ENCODE measurements at places on chromosomes 7 and 10.

GRCh38 chr7:39461263-39461820, 104.9 kb upstream of the YAE1 start:
- DNase-seq, result no peak

DNA sequence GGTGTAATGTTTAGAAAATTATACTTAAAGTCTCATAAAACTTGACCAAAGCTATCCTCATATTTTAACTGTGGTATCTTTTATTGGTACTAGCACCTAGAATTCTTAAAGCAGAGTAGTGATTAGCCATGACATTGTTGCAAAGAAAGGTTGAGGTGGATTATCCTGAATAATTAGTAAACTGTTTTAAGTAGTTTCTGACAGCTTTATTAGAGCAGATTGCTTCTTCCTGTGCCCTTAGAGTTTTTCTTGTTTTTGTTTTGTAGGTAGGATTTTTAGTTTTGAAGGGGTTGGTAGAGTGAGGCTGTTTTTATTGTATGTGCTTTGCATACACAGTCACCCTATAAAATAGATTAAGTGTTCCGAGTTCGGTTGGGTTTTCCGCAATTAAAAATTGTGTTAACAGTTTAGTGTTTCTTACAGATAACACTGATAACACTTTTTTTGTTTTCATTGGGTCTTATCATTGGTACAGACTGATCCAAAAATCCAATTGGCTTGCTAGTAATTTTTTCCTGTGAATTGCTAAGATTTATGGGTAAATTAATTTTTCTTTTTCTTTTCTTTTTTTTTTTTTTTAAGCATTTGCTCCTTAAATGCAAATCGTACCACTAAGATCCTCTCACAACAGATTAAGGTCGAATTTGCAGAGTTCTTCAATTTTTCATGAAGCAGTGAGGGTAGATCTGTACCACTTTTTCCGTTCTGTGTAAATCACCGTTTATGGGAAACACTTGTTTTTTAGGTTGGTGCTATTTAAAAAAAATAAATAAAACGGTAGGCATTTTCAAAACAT, 2.1 kb upstream of the PBLD start:
- no peak for DNase-seq

- no peak for DNase-seq
Observed at GRCh38 chr7:977326-978048, 2.1 kb upstream of the COX19 start.

- no peak for DNase-seq
Observed at GRCh38 chr7:81903115-81903514, 133.3 kb upstream of the HGF start.

DNA sequence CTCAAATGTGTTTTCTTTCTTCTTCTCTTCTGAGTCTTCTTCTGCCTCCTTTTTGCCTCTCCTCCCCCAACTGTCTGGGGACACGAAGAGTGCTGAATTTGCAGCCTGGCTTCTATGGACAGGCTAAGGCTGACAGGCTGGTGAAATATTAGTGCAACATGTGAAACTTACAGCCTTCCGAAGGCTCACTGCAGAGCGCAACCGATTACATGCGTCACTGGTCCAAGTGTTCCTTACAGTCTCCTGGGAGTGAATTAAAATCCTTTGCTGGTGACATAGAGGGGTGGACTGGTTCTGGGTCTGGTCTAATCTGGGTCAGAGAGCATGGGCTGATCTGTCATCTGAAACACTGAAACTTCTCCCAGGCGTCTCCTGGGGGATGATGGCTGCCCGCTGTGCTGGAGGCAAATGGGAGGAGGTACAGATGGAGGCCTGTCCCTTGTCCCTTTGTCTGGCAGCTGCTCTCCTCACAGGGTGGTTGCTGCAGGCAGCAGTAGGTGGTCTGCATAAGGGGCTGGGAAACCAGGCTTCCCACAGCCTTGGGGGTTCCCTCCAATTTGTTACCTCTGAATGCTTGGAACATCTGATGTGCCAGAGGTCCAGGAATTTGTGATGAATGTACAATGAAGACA, 143.8 kb upstream of the BMPER start:
- DNase-seq, result no peak

DNA sequence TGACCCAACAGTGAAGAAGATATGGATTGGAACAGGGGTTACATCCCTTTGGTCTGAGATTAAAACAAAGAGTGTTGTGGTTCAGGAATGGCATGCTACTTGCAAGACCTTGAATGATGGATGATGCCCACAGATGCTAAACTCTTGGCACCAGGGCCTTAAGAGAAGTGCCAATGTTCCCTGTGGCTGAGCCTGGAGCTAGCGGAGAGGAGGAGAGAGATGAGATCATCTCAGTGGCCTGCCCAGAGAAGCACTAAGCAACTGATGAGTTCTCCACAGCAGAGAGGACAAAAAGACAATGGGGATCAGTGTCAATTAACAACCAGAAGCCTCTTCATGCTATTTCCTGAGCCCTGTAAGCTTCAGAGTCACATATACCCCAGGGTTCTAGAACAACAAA, 97.8 kb downstream of the ELAPOR2 start:
- no peak for DNase-seq

- DNase-seq, result no peak
Observed at GRCh38 chr10:73253225-73253555, 746 bp upstream of the MRPS16 start.

- DNase-seq, result no peak
Observed at GRCh38 chr10:120105492-120105891, 213.0 kb downstream of the SEC23IP start.

GRCh38 chr7:144665689-144666381, 170.0 kb downstream of the TPK1 start:
- no peak for DNase-seq

DNA sequence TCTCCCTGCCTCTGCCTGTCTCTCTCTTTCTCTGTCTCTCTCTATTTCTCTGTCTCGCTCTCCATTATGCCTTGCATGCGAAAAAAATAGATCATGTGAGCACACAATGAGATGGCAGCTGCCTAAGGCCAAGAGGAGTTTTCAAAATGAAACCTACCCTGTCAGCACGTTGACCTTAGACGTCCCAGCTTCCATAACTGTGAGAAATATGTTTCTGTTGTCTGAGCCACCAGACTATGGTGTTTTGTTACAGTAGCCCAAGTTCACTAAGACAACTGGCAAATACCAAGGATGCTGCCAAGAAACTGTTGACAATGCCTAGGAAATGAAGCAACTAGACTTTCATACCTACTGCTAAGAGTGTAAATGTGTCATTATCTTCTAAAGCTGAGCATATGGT, 70.6 kb upstream of the PLXDC2 start:
- DNase-seq, result no peak

DNA sequence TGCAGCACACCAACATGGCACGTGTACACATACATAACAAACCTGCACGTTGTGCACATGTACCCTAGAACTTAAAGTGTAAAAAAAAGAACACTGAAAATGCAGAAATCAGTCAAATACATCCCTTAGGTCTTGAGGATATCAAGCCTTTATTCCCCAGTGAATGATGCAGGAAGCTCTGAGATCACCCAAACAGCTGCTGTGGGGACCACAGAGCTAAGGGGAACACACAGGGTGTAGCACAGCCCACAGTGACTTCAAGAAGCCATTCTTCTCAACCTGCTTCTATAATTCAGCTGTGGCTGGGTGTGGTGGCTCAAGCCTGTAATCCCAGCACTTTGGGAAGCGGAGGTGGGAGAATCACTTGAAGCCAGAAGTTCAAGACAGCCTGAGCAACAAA, 314.9 kb downstream of the CALN1 start:
- no peak for DNase-seq

DNA sequence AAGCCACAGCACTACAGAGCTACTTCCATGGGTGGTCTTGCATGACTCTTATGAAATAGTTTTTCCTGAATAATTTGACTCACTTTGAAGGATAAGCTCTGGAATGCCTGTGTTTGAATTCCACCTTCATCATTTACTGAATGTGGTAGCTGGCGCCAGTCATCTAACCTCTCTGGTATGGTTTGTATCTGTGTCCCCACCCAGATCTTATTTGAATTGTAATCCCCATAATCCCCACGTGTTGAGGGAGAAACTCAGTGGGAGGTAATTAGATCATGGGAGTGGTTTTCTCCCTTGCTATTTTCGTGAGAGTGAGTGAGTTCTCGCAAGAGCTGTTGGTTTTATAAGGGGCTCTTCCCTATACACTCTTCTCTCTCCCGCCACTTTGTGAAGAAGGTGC, 11.2 kb upstream of the SLC13A1 start:
- DNase-seq, result no peak
